Ovary (tissue), 10 donors: ENCODE measurements at places on chromosomes 7 and 10. TPM values are rescaled to one million over a fixed set of nuclear protein-coding genes. Genes with fewer than 3 reads are reported as not detected.

- DNase-seq: no peak
- peaks cover 9% of the 10 kb centered on the region for H3K4me1 ChIP-seq
These were observed 441 bp downstream of the FZD8 start for GRCh38 chr10:35641676-35642034.

C10orf95 gene
- total RNA-seq: not detected

DNA sequence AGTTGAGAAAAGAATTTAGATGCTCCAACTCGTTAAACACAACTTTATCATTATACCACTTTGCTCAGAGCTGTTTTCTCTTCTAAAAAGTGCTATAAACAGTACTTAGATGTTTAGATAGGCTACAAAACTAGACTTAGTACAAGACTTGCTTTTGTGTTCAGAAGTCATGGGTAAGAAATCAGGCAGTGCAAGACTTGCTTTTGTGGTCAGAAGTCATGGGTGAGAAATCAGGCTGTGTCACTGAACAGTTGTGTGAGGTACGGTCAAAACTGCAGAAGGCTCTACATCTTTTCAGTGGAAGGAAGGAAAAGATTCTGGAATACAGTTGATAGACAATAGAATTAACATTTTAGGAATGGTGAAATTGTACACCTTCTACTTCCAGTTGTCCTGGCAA lies 239.7 kb downstream of the DNAJB9 start:
- no peaks in the 10 kb centered on the region for H3K27me3 ChIP-seq
- no peaks in the 10 kb centered on the region for H3K4me1 ChIP-seq
- H3K36me3 ChIP-seq: no peaks in the 10 kb centered on the region

SFMBT2 gene
- 11.2 TPM for total RNA-seq

UCMA gene
- not detected for total RNA-seq
